ENCODE measurements at places on chromosomes 1 and 21.

DNA sequence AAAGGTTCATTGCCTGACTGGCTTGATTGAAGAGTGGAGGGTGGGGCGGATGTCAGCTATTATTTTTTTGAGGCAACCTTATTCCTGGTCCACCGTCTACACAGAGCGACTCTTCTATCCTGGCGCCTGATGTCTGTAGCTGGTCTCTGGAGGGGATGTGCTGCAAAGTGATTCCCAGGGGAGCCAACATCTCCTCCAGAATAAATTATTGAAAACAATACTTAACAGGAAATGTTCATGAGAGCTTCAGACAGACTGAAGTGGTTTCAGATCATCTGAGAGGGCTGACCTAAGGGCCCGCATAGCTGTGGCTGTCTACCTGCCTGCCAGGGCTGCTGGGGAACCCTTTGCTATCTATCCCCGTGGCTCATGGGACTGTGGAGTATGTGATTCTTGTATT is 66.7 kb downstream of the TEX35 start:
- no peak for DNase-seq

GRCh38 chr1:63794354-63794753 is 20.5 kb downstream of the ROR1 start:
- DNase-seq: no peak

DNA sequence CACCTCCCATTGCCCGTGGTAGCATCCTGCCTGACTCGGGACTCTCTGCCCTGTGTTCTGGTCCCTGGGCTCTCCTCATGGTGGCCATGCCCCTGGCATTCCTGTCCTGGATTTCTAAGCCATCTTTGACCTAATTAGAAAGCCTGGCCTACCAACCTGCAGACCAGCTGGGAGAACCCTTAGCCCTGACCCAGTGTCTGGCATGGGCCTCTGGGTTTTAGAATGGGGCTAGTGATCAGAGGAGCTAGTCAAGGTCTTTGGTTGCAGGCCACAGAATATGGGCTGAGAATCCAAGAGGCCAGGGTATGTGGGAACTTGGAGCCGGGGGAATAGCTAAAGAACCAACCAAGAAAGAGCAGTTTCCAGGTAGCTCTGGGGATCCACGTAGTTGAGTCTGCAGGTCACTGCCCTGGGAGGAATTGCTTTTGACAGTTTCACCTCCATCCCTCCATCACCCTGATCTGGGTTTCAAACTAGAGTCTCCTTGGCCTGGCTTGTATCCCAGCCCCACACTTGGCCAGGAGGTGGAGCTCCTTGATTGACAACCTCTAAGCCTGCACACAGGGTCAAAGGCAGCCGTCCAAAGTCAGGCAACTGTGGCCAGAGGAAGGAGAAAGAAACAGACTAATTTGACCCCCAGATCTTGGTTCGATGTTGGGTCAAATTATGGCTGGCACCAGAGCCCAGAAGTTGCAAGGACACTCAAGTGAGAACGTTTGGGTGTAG is 54.7 kb upstream of the ABCG1 start:
- DNase-seq: peak; percentile 75

DNA sequence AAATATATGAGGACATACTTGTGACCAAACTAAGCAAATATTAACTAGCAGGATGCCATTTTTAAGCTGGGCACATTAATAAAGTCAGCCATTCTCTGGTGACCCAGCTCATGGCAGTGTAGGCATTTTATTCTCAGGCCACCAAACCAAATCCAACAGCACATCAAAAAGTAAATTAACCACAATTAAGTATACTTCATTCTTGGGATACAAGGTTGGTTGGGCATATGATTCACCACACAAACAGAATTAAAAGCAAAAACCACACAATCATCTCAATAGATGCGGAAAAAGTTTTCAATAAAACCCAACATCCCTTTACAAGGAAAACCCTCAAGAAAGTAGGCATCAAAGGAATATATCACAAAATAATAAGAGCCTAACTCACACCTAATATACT is 101.3 kb downstream of the FAF1 start:
- DNase-seq: no peak

- DNase-seq: no peak
These were observed 54.1 kb upstream of the NCAM2 start for GRCh38 chr21:20944139-20944538.

DNA sequence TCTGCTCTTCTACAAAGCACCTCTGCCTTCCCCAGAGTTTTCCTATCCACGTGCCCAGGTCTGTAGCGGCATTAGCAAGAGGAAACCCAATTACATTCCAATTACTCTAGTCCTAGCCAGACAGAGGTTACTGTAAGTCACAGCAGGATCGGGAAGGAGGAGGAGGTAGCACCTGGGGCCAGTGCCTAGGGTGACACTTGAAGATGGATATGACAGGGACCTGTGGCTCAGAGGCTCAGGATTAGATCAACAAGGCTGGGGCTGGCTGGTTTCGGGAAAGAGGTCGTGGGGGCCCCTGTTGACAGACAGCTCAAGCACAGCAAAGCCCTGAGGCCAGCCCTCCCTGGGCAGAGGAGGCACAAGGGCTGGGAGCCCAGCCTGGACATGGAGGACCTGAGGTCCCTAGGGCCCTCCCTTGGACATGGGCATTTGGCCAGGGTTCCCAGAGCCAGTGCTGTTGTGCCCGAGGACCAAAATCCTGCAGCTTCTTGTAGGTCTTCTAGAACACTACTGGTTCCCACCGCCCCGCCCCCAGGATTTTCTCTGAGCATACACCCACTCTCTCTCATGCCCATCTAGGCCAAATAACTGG is 3.0 kb upstream of the HCRTR1 start:
- no peak for DNase-seq

- no peak for DNase-seq
These were observed 10.4 kb downstream of the IFI6 start for GRCh38 chr1:27661412-27662075.

DNA sequence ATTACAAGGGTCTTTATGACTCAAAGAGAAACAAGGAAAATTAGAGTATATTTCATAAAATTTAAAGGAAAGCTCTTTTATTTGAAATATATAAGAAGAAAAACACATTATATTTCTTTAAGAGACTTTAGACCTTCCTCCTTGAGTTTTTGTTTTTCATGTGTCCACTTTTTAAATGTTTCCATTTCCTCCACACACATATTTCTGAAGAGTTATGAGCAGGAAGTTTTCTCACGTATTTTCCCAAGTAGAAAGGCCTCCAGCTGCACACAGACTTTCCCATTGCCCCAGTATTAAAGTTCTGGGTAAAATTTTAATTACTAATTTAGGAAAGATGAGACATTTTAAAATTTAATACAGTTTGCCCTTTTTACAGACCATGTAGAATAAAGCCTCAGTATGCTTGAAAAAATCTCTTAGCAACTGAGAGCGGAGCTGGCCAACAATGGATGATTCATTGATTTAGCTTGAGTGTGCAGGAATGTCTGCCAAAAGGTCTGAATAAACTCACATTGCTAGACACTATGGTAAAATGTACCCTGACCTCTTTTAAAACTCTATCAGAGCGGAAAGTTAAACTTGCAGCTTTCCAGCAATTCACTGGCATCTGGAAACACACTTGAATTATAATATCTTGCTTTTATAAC is 57.9 kb downstream of the DDAH1 start:
- DNase-seq: no peak

DNA sequence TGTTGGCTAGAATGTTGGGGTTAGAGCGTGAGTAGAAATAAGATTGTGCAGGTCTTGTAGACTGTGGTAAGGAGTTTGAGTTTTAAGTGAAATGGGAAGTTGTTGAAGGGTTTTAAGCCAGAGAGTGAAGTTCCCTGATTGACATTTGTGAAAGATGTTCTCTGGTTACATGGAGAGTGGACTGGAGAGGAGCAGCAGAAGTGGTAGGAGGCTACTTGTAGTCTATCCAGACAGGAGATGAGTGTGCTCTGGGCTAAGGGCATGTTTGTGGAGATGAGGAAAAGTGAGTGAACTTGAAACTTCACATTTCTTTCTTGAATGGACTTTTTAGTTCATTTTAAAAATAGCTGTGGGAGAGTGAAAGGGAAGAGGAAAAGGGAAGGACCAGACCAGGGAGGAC is 37.0 kb downstream of the F3 start:
- no peak for DNase-seq

GRCh38 chr1:233912909-233913308 is 8.4 kb downstream of the SLC35F3 start:
- DNase-seq: no peak

DNA sequence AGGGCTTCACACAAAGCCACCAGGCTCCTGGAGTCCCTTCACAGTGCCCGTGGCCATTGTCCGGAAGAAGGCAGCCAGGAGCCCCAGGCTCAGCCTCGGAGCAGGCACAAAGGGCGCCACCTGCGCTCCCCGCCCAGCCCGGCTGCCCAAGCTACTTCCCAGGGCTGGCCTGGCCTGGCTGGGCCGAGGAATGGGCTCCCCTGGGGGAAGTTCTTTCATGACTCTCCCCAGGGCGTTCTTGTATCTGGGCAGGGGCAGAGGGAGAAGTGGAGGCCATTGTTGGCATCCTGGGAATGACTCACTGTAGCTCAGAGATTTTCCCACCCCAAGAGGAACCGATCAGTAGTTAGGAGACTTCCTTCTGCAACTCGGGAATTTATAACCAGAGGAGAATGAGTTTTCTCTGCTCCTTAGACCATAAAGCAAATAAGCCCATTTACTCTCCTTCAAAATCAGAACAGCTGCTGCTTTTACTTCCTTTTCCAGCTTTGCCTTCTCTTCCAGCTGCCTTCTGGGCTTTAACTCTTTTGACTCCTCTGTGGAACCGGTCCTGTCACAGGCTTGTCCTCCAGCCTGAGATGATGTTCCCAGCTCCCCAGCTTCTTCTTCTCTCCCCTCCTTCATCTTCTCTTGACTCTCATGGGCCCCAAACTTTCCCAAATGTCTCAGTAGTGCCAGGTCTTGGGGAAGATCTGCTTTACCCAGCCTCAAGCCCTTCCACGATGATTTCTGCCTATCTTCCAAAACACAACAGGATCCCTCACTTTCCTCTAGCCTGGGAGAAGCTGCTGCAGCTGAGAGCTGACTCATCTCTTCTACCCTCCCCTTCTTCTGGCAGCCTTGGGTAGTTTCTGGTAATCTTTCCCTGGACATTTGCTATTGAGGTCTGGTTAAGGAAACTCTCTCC is 118.7 kb upstream of the CD34 start:
- DNase-seq: peak; percentile 18

DNA sequence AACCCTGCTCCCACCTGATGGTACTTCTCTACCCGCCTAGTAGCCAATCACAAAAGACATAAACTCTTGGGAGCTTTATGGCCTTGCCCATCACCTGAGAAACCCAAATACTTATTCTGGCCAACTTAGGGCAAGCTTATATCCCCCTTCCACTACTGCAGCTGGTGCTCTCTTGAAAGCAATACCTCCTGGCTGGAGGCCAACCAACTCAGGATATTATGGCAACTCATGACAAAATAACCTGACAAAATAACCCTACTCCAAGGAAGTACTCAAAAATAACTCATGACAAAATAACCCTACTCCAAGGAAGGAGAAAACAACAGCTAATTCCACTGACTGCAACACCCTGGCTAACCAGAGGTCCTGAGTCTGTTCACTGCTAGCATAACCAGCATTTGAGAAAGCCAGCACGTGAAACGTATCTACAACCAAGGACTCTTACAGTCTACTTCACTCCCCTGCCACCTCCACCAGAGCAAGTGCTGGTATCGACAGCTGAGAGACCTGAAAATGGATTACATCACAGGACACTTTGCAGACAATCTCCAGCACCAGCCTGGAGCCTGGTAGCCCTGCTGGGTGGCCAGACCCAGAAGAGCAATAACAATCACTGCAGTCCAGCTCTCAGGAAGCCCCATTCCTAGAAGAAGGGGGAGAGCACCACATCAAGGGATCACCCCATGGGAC is 179.9 kb downstream of the COL24A1 start:
- no peak for DNase-seq

DNA sequence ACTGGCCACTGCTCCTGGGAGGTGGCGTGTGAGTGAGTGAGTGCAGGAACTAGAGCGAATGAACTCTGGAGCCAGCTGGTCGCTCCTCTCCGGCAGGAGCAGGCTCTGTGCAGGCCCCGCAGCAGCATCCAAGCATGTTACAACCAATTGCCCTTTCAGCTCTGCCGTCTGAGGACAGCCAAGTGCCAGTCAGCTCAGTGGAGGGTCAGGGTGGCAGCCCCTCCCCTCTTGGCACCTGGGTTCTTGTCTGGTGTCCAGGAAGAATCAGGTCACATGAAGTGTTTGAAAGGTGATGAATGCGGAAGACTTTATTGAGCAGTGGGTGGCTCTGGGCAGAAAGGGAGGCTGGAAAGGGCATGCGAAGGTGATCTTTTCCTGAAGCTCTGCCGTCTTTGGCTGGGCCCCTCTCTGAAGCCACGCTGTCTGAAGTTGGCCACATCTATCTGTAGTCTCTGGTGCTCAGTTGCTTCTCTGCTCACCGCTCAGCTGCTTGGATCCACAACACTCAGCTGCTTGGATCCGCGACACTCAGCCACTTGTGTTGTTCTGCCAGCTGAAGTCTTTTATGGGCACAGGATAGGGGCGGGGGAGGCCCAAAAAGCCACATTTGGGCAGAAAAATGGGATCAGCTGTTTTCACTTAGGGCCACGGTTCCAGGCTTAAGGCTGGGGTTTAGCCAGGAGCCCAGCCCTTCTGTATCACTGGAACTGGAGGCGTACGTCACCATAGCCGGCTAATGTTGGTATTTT is 139.8 kb downstream of the ADSS2 start:
- no peak for DNase-seq

DNA sequence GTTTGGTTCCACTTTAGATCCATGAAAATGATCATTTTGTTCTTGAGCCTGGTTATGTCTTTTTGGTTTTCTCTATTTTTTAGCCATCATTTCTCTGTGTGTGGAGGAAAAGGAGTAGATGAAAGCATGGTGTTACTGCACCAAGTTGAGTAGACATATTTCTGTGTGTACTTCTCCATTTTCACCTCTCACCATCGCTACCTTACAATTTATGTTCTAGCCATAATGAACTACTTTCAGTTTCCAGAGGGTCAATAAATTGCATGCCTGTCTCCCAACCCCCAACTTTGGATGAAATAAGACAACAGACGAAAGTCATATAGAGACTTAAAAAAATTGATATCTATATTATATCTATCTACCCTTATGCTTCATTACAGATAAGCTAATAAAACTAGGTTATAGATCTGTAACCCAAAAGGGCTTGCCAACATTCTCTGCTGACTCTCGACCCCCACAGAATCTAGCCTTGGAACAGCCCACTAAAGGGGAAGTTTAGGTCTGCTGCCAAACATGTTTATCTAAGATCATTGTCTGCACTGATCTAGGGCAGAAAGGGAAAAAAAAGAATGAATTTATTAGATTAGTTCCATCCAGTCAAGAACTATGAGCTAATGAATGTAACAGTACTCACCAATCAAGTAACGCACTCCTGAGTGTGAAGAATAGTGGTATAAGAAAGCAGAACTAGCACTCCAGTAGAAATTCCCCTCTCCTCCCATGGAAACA is 7.5 kb upstream of the MAN1A2 start:
- peak; percentile 74 for DNase-seq

GRCh38 chr1:234899041-234899729 is 229.5 kb downstream of the TOMM20 start:
- DNase-seq: peak; percentile 20

GRCh38 chr21:41966041-41966833 is 12.4 kb upstream of the C2CD2 start:
- no peak for DNase-seq

- peak; percentile 58 for DNase-seq
These were observed 94.4 kb downstream of the COLGALT2 start for GRCh38 chr1:183942933-183943693.

GRCh38 chr1:154752273-154753030 is 117.6 kb downstream of the KCNN3 start:
- DNase-seq: peak; percentile 52

- no peak for DNase-seq
These were observed 186.0 kb upstream of the AJAP1 start for GRCh38 chr1:4468386-4468785.

Data from hematopoietic multipotent progenitor cell treated with erythropoietin and hydrocortisone succinate and interleukin-3 and kit ligand, for 4 days (in vitro differentiated cells).